ENCODE measurements at places on chromosomes 7 and 10. TPM values are rescaled to one million over a fixed set of nuclear protein-coding genes. Genes with fewer than 3 reads are reported as not detected.

DNA sequence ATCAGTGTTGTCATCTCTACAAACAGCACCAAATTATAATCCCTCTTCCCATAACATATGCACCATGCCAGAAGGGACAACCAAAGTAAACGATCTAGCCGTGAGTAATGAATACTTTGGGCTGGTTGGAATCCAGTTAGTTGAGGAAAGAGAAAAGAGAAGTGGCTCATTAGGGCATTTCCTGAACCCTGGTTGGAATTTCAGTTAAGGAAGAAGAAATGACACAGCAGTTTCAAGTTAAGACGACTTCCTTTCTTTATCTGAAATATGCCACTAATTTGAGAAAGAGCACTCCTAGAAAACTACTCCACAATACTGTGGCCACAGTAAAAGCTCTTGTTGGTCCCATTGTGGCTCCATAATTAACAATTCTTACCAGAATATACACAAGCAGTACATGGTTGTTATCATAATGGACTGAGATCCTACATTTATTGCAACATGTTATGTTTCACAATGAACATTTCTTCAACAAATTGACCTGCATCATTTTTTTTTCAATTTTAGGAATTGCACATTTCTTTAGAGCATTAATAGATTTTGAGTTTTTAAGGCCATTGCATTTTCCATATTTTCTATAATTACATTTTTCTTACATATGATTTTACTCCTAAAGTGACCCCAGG is at the start of gene TFEC:
TFEC (minus strand) TSS at position 113 of the 626 bp plus-strand sequence. CDS start 46,322 bp downstream, outside the sequence.
- DNase-seq: no peak

GRCh38 chr7:94348142-94348541 is 46.6 kb upstream of the COL1A2 start:
- DNase-seq: peak; percentile 20

DNA sequence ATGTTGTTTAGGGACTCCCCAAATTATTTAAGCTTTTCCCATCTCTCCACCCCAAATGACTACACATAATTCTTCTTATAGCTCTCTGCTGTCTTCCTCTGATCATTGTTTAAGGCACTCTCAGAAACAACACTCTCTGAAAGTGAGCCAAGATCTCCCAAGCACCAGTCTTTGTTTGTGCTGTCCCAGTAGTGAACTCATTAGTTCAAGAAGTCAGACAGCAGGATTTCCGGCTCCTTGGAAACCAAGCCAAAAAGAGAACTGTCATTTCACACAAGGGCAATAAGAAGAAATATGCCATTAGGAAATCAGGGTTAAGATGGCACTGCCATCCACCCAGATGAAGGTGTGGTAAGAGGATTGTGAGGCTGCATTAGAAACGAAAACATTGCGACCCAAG is 83.1 kb downstream of the FZD1 start:
- DNase-seq: no peak

Gene DYNC1I1
- 0.54 TPM for total RNA-seq

DNA sequence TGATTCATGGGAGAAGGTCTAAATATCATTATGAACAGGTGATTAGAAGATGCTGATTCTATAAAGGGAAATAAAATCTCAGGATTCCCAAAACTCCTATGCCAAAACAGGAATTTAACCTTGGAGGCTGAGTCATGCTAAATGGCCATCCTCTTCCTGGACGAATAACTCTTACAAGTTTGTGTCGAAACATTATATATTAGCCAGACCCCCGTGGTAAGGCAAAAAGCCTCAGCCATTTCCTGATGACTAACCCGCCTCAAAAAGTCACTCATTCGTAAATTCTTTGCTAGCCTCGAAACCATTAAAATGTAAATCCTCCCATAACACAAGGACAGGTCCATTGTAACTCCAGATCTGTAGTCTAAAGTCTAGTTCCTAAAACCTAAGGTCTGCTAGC is 32.0 kb downstream of the CUL2 start:
- DNase-seq: no peak

DNA sequence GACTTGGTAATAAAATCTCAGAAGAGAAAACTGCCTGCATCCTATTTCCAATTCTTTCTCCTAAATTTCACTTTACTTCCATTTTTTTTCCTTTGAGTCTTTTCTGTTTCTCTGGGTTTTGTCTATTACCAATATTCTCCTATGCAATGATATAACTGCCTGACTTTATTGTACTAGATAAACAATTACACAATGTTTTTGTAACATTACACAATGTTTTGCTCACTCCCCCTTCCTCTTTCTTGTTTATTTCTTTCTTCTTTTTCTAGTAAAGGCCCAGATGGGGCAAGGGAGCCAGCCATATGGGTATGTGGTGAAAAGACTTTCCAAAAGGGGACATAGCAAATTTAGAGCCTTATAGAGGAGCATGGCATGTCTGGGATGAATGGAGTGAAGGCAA is 278.7 kb upstream of the PHYHIPL start:
- DNase-seq: no peak

DNA sequence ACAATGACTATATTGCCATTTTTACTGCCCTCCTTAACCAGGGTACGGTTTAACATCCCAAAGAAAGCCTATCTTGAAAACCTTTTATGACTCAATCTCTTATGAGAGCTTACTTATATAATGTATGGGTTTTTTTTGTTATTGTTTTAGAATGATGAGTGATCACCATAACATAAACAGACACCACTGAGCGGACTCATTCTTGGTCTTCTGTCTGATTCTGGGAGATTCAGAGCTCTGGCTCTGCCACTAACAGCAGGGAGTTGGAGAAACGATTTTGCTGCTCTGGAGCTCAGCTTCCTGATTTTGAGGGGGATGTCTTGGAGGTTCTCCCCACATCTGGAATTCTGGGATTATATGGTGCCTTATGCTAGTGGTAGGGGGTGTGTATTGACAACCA is 244.1 kb downstream of the FRMD4A start:
- no peak for DNase-seq

GRCh38 chr7:107690611-107691010 is 30.0 kb downstream of the SLC26A4 start:
- DNase-seq: no peak

DNA sequence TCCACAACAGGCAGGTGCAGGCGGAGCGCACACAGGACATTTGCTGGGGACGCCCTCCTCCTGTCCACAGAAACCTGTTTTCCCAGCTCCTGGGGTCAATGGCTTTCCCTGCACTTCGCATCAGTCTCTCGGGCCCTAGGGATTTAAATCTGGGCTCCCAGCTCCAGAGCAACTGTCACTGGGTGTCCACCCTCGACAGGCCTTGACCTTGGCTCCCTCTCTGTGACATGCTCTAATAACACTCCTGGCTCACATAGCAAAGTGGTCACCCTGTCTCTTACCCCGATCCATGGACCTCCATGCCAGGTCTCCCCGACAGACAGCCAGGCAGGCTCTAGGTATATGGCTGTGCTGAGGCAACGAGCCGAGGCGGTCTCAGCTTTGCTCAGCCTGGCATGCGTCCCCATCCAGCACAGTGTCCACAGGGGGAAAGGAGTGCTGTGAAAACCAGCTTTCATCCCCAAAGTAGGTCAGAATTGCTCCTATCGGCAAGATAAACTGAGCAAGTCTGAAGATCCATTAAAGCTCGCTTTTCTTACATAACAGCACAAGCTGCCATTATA is 195.6 kb downstream of the TNS3 start:
- no peak for DNase-seq

Measured in colonic mucosa (tissue), 4 donors.